Right lobe of liver (tissue), 6 donors: ENCODE measurements at places on chromosomes 12 and 14. TPM values are rescaled to one million over a fixed set of nuclear protein-coding genes. Genes with fewer than 3 reads are reported as not detected.

GRCh38 chr14:77301103-77301502, 19.6 kb downstream of the POMT2 start:
- no peaks in the 10 kb centered on the region for H3K36me3 ChIP-seq
- H3K4me1 ChIP-seq, result no peaks in the 10 kb centered on the region
- H3K27ac ChIP-seq, result no peak overlapping the region
- H3K4me3 ChIP-seq, result no peak overlapping the region

- H3K27me3 ChIP-seq, result no peaks in the 10 kb centered on the region
- no peak for DNase-seq
- H3K36me3 ChIP-seq, result no peaks in the 10 kb centered on the region
- no peaks in the 10 kb centered on the region for H3K4me1 ChIP-seq
- no peak overlapping the region for H3K27ac ChIP-seq
- H3K4me3 ChIP-seq, result no peak overlapping the region
These were observed 23.1 kb downstream of the GMFB start for GRCh38 chr14:54465654-54466053.

DNA sequence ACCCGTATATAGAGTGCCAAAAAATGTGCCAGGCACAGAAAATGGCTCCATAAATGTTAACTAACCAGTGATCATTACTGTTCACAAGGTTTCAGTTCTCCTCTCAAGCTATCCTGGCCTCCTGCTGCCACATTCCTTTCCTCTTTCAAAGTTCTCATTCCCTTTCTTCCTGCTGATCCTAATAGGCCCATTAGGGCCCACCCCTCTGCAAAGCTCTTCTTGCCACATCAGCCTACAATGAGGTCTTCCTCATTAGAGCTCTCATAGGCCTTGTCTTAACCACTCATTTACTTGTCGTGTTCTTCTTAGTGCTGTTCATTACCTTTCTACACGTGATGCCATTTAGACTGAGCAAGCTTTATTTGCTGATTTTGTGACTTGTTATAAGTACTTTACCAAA, 40.5 kb downstream of the RPS29 start:
- H3K27ac ChIP-seq, result no peak overlapping the region
- H3K27me3 ChIP-seq, result no peaks in the 10 kb centered on the region
- no peaks in the 10 kb centered on the region for H3K4me1 ChIP-seq
- no peak for DNase-seq

- no peaks in the 10 kb centered on the region for H3K4me1 ChIP-seq
- no peak overlapping the region for H3K27ac ChIP-seq
- H3K36me3 ChIP-seq, result no peaks in the 10 kb centered on the region
- no peak for DNase-seq
These were observed 117.3 kb downstream of the LGMN start for GRCh38 chr14:92631098-92631497.

CACNA2D4 gene
- 0.87 TPM for total RNA-seq
